ENCODE measurements at places on chromosomes 6 and 20.

DNA sequence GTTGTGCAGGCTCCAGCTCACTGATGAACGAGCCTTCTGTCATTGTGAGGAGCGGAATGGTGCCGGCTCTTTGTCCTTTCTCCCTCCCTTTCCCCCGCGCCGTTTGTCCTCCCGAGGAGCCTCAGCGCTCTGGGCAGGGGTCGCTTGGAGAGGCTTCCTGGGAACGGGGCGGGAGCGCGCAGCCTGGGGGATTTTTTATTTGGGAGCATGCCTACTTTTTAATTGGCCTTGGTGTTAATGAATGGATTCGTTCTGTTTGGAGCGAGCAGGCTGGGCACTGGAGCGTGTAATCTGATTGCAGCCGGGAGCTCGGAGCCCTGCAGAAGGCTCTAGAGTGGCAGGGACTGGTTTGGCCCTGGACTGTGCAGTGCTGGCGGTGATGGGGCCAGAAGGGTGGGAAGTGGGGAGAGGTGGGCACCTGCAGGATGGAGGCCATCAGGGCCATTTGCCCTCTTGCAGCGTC lies 118.8 kb downstream of the CDH4 start:
- DNase-seq: no peak

- DNase-seq: no peak
Measured at GRCh38 chr20:44448753-44449546, 26.7 kb upstream of the TTPAL start.

DNA sequence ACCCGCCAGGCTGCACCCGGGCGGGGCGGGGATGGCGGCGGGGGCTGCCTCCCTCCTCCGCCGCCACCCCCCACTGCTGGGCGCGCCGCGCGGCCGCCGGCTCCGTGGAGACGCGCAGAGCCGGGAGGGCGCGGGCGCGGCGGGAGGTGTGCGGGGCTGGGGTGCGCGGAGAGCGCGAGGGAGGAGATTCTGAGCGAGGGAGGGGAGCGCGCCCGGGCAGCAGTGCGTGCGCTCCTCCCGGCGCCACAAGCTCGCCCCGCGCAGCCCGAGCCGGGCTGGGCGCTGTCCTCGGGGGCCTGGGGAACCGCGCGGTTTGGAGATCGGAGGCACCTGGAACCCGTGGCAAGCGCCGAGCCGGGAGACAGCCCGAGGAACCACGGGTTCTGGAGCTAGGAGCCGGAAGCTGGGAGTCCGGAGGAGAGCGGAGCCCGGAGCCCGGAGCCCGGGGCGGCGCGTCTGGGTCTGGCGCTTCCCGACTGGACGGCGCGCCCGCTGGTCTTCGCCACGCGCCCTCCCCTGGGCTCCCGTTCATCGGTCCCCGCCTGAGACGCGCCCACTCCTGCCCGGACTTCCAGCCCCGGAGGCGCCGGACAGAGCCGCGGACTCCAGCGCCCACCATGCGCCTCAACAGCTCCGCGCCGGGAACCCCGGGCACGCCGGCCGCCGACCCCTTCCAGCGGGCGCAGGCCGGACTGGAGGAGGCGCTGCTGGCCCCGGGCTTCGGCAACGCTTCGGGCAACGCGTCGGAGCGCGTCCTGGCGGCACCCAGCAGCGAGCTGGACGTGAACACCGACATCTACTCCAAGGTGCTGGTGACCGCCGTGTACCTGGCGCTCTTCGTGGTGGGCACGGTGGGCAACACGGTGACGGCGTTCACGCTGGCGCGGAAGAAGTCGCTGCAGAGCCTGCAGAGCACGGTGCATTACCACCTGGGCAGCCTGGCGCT lies at the start of gene NTSR1:
TSS of gene NTSR1 (plus strand) at position 246 of the 946 bp plus-strand sequence. CDS start at position 618, 372 bp downstream.
- DNase-seq: no peak

GRCh38 chr6:108587258-108588059 lies 26.7 kb downstream of the FOXO3 start:
- no peak for DNase-seq

- no peak for DNase-seq
Measured at GRCh38 chr20:56839222-56839621, 210.1 kb downstream of the TFAP2C start.

GRCh38 chr6:7997286-7997685 lies 66.9 kb downstream of the BLOC1S5 start:
- no peak for DNase-seq

GRCh38 chr6:25844518-25844917 lies 12.7 kb upstream of the SLC17A1 start:
- no peak for DNase-seq

GRCh38 chr6:92892626-92893170 lies 526.7 kb downstream of the EPHA7 start:
- DNase-seq: no peak

- no peak for DNase-seq
Measured at GRCh38 chr6:21163110-21163837, 430.3 kb upstream of the SOX4 start.

GRCh38 chr20:48777005-48777404 lies 50.8 kb downstream of the PREX1 start:
- DNase-seq: no peak

- no peak for DNase-seq
Measured at GRCh38 chr6:137269803-137270202, 50.6 kb upstream of the IFNGR1 start.

- DNase-seq: no peak
Measured at GRCh38 chr6:144824018-144824417, 538.9 kb downstream of the UTRN start.

- no peak for DNase-seq
Measured at GRCh38 chr6:900716-901605, 208.0 kb upstream of the EXOC2 start.

DNA sequence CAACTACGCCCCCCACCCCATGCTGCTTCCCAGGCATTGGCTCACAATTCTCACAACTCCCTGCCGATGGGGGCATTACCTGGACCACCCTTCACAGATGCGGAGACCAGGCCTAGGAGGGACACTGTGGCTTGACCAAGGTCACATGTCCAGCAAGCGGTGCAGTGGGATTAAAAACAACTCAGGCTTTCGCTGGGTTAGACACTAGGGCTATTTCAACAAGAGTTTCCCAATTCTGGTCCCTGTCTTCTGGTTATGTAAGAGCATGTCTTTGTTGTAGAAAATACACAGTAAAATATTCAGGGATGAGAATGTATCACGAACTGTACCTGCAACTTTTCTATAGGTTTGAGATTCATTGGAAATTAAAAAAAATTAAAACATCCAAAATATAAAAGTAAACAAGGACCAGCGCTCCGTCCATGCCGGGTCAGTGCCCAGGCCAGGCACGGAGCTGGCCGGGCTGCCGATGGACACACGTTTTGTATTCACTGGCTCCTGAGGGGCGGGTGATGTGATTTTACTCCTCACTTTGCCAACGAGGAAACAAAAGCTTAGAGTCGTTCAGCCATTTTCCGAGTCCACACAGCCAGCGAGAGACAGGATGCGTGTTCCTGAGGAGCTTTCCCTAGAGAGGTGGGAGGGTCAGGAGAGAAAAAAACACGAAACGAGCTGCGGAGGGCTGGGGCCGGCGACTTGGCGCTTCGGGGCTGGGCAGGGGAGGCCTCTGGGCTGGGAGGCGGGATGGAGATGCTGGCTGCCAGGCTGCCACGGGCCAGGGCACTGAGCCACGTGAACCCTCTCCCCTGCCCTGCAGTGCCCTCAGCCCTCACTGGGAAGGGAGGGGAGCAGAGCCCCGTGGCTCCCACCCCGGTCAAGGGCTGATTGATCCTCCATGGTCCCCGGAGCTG lies 17.1 kb upstream of the VSTM2L start:
- no peak for DNase-seq

- no peak for DNase-seq
Measured at GRCh38 chr20:15047601-15048000, 710.2 kb upstream of the FLRT3 start.

- peak; percentile 61 for DNase-seq
Measured at GRCh38 chr20:62740286-62741141, 31.9 kb downstream of the NTSR1 start.

GRCh38 chr6:7200598-7201443 lies 93.1 kb downstream of the RREB1 start:
- DNase-seq: no peak

DNA sequence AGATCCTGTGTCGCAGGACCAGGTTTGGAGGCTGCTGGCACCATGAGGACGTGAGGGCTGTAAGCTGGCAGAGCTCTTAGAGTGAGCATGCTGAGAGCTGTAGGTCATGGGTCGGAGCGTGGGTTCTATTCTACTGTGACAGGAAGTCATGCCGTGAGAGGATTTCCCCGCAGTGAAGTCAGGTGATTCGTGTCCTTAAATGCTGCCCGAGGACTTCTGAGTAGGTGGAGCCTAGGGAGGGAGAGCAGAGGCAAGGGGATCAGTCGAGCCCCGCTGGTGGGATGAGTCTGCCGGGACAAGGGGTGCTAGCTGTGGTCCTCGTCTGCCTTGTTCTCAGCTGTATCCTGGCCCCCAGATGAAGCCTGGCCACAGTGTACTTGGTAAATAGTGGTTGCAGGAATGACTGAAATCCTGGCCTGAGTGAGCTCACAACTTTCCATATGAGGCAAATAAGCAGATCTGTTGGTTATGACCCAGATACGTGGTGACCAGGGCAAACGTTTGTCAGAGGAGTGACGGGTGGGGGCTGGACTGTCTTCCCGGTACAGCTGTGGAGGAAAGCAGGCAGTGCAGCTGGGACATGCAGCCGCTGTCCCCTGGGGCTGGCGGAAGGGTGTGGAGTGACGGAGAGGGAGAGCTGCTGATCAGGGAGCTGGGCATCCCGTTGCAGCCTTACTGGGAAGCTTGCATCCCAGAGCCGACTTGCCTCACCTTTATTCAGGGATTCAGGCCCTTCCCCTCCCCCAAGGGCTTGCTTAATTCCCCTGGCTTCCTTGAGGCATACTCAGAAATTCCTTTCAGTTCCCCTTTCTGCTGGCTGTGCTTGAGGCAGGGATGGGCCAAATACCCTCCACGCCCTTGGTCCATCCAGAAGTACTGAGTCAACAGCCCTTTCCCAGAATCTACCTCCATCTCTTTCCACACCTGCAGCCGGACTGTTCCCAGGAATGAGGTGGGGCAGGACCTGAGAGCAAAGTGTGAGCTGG lies 250.9 kb upstream of the RREB1 start:
- DNase-seq: peak; percentile 36

DNA sequence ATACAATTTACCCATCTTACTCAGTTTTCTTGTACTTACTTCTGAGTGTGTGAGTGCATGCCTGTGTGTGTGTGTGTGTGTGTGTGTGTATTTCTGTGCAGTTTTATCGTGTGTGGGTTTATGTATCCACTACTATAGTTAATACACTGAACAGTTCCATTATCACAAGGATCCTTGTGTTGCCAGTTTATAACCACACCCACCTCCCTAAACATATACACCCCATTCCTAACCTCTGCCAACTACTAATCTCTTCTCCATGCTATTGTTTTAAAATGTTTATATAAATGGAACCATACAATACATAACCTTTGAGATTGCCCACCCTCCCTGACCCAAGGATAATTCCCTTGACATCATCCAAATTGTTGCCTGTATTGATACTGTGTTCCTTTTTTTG lies 18.7 kb downstream of the POFUT1 start:
- DNase-seq: no peak

GRCh38 chr20:13991311-13991710 lies 897 bp upstream of the SEL1L2 start:
- no peak for DNase-seq

DNA sequence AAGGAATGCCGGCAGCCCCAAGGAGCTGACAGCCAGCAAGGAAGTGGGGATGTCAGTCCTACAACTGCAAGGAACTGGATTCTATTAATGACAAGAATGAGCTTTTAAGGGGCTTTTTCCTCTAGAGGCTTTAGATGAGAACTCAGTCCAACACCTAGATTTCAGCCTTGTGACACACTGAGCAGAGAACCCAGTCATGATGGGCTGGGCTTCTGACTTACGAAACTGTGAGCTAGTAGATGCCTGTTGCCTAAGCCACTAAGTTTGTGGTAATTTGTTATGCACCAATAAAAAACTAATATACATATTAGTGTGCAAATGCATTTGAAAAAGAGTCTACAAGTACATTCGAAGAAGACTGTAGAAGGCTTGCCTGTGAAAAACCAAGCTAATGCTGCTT lies 263.3 kb downstream of the SOX4 start:
- no peak for DNase-seq

GRCh38 chr6:37709250-37709931 lies 11.7 kb upstream of the MDGA1 start:
- DNase-seq: no peak

GRCh38 chr6:157535340-157536222 lies 154.6 kb downstream of the ZDHHC14 start:
- no peak for DNase-seq

- DNase-seq: no peak
Measured at GRCh38 chr6:19319005-19319404, 518.2 kb upstream of the ID4 start.

DNA sequence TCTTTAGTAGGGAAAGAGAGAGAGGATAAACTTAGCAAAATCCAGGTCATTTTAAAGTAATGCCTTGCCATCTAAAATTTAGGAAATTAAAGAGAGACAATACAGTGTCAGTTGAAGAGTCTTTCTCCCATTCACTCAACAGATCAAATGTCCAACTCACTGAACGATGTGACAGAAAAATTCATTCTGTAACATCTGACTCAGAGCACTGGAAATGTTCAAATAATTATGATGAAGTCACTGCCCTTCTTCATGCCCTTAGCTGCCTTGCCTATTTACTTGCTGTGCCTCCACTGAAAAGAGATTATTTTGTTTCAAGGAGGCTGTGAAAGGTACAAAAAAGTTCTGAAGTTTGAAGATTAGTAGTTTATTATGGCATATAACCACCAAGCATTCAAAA lies 434.8 kb downstream of the ADGRB3 start:
- DNase-seq: no peak

- peak; percentile 27 for DNase-seq
Measured at GRCh38 chr6:105601541-105602236, 198.8 kb upstream of the PREP start.
